ENCODE measurements at places on chromosomes 5 and 9.

DNA sequence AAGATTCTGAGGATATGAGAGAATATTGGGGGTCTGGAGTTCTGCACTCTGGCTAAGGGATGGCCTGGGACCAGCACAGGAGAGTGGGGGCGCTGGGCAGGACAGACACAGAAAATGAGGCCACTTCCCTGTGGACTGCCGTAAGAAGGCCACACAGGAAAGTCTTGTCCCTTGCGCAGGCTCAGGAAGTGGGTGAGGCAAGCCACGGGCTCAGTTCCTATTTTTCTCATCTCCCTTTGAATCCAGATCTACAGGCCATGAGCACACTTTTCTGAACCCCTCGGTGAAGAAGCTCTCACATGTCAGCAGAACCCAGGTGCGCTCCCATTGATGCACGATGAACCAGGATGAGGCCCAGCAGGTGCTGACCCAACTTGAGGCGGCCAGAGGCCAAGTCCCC lies 207.4 kb downstream of the AGTPBP1 start:
- DNase-seq, result no peak

- no peak for DNase-seq
These were observed at the start of gene ZNF608 for GRCh38 chr5:124745928-124746915. TSS of gene ZNF608 (minus strand) at chr5:124746639. CDS start at chr5:124744989, 1,650 bp downstream.

DNA sequence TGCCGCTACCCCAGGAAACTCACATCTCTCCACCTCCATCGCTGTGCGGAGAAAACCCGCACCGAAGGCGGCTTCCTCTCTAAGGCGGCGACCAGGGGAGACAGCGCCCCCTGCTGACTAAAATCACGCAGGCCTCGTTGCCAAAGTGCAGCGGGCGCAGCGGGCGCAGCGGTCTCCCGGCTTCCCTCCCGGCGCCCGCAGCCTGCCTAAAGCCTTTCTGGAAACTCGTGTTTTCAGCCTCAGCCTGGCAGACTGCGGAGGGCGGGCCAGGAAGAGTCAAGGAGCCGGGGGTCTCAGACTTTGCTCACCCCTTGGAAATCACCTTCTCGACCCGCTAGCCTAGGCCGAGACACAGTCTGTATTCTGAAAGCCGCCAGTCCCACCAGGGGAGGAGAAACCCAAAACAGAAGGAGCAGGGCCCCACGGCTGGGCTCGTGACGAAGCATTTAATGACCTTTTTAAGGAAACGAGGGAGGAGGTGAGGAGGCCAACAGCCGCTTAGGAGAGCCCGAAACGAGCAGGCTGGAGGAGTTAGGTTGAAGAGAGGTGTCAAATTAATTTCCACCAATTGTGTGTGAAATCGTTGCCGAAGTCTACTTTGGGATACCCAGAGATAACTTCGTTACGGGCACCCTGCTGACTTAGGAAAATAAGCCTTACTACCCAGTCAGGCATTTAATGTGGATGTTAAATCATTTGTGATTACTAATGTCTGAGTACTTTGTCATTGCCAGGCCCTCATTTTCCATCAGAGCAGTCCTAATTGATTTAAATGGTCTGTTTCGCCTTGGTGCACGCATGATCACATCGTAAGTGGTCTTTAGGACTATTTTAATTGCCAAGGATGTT lies 7.3 kb upstream of the FOXB2 start:
- DNase-seq, result peak; percentile 82

DNA sequence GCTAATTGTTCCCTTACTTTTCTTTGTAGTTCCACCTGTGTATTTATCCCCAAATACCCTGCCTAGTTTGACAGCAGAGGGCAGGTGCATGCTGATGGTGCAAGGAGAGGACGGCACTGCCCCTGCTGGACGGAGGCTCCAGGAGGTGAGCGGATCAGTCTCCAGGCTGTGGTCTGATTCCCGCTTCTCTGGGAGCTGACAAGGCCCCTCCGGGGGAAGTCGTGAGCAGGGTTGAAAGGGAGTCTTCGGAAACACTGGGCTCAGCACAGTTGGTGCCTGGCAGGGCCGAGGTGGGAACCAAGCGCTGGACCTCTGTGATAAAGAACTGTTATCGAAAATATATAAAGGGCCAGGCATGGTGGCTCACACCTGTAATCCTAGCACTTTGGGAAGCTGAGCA lies 52.9 kb downstream of the RASGEF1C start:
- no peak for DNase-seq

DNA sequence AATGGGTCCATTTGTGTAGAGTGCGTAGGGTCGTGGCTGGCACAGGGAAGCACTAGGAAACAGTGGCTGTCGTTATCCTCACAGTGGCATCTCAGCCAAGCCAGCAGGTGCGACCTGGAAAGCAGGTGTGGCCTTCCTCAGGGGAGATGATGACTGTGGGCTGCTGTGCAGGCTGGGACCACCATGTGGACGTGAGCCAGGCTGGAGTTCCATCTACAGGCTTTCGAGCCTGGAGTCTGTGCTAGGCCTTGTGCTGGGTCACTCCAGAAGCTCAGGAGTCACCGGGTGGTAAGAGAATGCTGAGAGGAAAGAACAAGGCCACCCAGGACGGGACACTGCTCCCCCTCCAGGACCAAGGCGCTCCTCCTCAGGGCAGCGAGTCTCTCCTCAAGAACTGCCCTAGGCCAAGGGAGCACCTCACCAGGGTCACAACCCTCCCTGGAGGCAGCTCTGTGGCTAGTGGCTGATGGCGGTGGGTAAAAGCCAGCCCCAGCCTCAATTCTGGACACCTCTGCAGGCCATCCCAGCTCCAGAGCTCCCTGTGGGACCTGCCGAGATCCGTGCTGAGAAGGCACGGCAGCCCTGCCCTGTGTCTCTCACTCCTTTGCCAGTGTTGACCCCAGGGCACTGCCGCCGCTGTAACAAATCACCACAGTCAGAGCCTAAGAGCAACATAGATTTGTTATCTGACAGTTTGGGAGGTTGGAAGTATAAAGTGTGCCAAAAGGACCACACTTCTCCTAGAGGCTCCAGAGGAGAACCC lies 36.0 kb downstream of the WHRN start:
- peak; percentile 8 for DNase-seq

DNA sequence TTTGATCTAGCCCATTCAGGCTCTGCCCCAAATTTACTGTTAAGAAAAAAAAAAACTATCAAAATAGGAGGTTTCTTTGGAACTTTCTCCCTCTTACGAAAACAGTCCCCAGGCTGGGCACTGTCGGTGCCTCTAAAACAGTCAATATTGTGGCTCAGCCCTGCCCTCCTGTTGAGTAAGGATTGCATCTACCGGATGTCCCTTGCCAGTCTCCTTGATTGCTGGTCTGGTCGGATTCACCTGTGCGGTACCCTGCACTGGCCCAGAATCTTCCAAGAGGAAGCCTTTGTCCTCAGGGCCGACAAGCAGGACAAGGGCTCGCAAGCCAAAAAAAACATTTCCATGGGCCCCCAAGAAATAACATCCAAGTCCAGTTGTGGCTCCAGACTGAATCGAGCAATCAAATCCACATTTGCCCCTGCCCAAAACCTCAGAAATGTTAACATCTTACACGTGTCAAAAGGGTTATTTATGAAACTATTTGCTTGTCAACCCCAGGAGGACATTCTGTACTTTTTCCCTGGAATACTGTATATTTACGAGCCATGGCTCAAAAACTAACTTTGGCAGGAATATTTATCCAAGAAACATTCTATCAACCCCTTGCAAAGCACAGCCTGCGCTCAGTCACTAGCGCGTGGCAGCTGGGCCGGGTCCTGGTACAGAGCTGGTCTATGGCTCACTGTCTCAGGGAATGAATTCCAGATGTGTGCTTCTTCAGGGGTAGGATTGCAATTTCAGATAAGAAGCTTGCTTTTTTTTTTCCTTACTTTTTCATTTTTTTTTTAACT lies 129.2 kb upstream of the ADRA1B start:
- DNase-seq, result no peak

DNA sequence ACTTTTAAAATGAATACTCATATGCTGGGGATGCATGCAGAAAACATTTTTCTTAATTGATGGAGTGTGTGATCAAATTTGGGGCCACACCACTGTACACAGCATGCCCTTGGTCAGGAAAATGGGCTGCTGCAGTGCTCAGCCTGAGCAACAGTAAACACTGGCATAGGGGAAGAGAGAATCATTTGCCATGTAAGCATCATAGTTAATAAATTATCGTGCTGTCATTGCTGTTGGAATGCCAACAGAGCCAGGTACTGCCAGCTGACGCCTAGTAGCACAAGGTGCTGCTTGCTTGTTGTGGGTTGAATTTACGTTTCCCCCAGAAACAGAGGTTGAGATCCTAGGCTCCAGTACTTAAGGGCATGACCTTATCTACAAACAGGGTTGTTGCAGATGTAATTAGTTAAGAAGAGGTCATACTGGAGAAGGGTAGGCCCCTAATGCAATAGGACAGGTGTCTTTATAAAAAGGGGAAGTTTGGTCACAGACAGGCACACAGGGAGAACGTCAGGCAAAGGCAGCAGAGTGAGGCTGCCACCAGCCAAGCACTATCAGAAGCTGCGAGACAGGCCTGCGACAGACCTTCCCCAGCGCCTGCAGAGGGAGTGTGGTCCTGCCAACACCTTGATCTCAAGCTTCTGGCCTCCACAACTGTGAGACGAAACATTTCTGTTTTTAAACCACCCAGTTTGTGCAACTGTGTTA lies 25.3 kb downstream of the DAP start:
- DNase-seq, result no peak

DNA sequence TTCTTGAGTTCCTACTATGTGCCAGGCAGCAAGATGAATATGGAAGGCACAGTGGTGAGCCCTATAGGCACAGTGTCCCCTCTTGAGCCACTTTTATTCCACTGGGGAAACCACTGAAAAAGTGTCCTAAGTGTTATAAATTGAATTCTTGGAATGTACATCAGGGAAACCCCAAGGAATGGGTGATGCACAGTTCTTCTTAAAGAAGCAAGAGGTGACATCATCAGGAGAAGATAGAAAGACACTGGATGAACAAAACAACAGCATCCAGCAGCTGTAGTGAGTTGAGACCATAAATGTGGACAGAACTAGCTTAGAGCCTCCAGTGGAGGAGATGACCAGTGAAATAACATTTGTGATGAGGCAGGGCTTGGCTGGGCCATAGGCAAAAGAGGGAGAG lies 199.2 kb upstream of the ANKRD55 start:
- no peak for DNase-seq

- no peak for DNase-seq
These were observed 65.2 kb downstream of the RASGEF1C start for GRCh38 chr5:180143656-180144364.

DNA sequence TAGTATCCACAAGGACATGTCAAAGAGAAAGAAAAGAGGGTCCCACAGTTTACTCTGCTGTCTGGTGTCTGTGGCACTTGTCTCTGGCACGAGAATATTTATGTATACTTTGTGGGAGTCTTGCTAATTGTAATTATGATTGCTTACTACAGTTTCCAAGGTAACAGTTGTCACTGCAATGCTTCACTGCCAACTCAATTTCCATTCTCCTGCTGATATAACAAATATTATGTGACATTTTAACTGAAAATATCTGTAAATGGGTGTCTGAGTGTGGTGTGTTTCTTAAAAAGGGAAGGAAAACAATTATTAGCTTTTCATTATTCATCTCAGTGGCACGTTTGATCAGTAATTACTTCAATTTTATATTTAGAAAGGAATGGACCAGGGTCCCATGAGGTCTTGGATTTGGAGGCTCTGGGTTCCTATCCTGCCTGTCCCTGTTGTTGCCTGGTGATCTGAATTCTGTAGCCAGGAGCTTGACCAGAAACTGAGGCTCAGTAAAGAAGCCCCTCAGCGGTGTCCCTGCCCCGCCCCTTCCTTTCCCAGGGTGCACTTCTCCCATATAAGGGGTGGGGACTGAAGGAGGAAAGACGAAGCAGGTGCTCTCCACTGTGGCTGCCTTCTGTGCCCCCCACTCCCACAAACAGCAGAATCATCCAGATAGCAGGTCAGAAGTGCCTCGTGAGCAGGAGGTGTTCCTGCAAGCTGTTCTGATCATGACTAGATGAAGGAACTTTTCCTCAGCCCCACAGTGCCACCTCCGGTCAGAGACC lies 137.3 kb upstream of the KIF2A start:
- DNase-seq, result no peak

DNA sequence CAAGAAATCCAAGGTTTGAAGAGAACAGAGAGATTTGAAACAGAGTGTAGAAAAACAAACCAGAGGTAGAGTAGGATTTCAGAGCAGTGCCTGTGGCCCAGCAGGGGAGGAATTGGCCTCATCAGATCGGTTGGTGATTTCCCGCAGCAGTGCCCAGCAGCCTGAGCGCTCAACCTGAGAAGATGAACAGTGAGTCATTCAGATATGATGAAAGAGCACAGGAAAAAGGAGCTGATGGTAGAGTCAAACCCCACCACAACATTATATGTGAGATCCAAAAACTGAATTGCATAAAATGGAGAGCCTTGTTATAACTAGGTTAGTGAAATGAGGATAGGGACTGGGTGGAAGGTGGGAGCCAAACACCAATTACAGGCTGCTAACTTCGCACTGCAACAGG lies 248.9 kb downstream of the PIK3R1 start:
- peak; percentile 68 for DNase-seq

DNA sequence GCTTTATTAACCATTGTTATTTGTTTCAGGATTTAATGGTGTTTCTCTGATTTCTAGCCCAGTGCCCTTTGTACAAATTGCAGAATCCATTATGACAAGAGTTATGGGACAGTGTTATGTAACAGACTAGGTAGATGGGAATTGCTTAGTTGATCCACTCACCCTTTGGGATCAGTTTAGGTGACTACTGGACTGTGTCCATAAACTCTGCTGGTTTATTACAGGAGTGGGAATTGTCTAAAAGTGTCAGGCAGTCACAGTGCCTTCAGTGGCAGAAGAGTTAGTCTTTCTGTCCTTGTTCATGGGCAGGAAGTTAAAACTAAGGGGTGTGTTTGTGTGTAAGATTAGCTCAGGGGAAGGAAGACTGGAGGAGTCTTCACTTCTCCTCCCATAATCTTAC lies 29.3 kb downstream of the RCL1 start:
- DNase-seq, result no peak

- no peak for DNase-seq
These were observed 265.1 kb upstream of the PANK3 start for GRCh38 chr5:168844016-168844921.

GRCh38 chr9:111896942-111897600 lies 457 bp downstream of the UGCG start:
- no peak for DNase-seq

Data from activated T-cell treated with anti-CD3 and anti-CD28 coated beads, Interleukin-2, amount 50 U/mL, for 48 hours (primary cell).